ENCODE measurements at places on chromosomes 6 and 20.
A peak's percentile ranks its signal among the peaks of the same experiment; 100 is the strongest.

- DNase-seq = no peak
Measured at GRCh38 chr20:54397292-54398140, 77.9 kb upstream of the DOK5 start.

DNA sequence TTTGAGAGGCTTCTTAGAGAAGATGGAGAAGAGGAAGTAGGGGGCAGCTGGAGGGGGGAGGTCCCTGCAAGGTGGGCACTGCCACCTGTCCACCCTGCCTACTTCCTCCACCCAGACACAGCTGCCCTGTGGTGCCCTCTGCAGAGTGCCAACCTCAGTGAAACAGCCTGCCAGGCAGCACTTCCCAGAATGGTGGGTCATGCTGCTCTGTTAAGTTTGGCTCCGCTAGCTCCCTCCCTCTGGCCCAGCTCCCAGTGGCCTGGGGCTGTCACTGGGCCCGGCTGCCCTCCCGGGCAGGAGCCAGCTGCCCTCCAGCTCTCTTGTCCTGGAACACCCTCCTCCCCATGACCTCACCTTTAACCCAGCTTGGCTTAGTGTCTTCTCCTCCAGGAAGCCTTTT lies 5.1 kb upstream of the EPB41L1 start:
- no peak for DNase-seq

DNA sequence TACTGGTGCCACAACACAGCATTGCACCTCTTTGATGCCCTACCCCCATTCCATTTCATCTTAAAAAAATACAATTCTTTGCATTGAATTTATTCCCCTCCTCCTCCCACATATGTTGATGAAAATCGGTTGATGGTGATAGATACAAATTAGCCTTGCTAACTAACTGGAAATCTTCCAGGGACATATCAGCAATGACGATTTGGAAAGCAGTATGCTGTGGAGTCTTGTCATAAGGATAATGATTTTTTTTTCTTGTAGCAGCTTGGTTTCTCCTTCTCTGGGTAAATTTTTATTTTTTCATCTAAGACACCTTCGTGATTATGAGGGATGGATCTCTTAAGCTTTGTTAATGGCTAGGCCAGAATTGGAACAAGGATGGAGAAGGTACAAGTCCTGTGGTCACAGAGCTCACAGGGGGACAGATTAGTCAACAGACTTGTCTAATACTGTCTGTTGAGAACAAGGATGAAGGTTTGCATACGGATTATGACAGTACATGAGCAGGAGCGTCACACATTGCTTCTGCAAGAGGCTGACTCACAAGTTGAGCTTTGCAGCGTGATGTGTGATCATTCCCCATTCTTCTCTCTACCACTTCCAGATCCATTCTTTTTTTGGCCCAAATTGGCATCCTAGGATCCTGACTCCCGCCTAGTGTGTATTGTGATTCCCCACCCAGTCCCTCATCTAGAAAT lies 233.1 kb upstream of the FERMT1 start:
- no peak for DNase-seq

GRCh38 chr6:14665827-14666724 lies 548.5 kb downstream of the CD83 start:
- no peak for DNase-seq

- DNase-seq = peak; percentile 11
Measured at GRCh38 chr20:18754030-18754652, 59.4 kb upstream of the SCP2D1 start.

GRCh38 chr6:24537771-24538385 lies 43.1 kb downstream of the ALDH5A1 start:
- DNase-seq = no peak

All from GM18507 (cell line).